ENCODE measurements at places on chromosomes 4 and X.

DNA sequence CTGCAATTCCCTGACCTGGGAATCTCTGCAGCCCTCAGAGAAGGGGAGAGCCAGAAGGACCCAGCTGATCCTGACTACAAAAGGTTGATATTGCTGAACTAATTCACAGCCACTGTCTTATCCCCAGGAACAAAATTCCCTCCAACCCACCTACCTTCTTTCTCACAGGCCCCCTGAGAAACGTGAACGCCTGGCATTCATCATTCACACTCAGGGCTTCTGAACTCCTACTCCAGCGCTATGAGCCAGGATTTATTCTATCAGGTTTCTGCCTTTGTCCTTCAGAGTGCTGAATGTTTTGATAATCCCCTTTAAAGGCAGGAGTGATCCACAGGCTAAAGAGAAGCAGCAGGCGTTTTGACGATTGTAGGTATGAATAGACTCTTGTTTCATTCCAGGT is 76.5 kb downstream of the KCNIP4 start:
- no peak for DNase-seq

- DNase-seq = no peak
Observed at GRCh38 chr4:95551653-95552052, 2.9 kb upstream of the UNC5C start.

GRCh38 chr4:150708004-150708403 is 126.1 kb downstream of the MAB21L2 start:
- no peak for DNase-seq

GRCh38 chr4:177374966-177375365 is 65.3 kb downstream of the NEIL3 start:
- no peak for DNase-seq

DNA sequence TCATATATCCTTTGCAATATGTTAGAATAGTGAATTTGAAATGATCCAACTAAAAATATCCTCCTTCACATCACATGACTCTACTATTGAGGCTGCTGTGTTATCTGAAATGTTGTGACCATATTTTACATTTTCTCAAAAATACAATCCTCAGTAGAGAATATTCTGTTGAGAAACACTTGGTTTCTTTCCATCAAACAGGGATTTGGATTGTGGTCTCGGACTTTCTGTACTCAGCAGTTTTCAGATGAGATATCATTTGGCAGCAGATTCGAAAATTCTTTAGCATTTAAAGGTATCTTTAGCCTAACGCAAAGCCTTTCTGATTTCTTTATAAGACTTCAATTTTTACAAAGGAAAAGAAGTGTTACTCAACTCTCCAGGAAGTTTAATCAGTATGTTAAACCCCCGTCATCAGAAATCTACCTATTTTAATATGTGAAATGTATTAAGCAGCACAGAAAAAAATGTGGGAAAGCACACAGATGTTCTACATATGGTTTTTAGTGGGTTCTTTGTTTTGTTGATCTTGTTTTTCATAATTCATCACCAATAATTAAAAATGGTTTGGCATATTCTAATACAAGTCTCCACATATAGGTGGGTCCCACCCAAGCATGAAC is 55.4 kb upstream of the ANXA3 start:
- no peak for DNase-seq

- no peak for DNase-seq
Observed at GRCh38 chrX:153955228-153955732, 10.8 kb upstream of the RENBP start.

- DNase-seq = no peak
Observed at GRCh38 chr4:20046931-20047677, 204.6 kb upstream of the SLIT2 start.
